ENCODE measurements at places on chromosomes 3 and 15.

GRCh38 chr15:25091421-25092158, 136.8 kb downstream of the SNRPN start:
- no peak for DNase-seq

DNA sequence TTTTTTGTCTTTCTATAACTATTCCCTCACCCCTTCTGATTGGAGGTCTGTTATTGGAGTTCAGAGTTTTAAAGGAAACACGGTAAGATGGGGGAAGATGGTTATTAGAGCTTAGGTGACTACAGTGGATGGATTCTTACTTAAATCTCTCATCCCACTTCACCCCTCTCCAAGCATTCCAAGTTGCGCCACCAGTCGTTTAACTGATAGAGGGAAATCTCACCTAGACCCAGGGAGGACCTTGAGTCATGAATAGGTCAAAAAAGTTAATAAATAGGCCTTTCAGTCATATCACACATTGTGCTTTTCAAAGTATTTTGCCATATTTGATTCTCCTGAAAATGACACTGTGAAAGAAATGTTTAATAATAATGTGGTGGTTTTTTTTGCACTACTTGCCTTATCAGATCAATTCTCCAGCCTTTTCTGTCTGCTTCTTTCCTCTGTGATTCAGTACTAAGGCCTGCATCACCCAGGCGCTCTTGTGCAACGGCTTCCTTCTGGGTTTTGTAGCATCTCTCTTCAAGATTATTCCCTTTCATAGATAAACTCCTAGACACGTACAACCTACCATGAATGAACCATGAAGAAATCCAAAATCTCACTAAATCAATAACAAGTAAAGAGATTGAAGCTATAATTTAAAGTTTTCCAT, 100.4 kb upstream of the TGFBR2 start:
- no peak for DNase-seq

DNA sequence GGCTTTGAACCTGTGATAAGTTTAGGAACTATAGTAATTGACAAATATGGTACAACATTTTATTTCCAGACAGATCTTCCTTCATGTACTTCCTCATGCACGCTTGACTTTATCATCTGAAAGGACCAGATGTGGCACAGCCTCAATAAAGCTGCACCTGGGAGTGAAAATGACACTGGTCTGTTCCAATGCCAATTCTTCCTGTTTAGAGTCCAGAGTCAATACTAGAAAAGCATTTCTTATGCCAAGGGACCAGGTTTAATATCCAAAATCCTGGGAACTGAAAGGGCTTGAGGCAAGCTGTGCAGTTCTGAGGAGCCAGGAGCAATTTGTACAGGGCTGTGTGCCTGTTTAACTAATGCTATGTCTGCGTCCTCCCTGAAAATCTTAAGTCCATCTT, 15.3 kb downstream of the DPH6 start:
- no peak for DNase-seq

DNA sequence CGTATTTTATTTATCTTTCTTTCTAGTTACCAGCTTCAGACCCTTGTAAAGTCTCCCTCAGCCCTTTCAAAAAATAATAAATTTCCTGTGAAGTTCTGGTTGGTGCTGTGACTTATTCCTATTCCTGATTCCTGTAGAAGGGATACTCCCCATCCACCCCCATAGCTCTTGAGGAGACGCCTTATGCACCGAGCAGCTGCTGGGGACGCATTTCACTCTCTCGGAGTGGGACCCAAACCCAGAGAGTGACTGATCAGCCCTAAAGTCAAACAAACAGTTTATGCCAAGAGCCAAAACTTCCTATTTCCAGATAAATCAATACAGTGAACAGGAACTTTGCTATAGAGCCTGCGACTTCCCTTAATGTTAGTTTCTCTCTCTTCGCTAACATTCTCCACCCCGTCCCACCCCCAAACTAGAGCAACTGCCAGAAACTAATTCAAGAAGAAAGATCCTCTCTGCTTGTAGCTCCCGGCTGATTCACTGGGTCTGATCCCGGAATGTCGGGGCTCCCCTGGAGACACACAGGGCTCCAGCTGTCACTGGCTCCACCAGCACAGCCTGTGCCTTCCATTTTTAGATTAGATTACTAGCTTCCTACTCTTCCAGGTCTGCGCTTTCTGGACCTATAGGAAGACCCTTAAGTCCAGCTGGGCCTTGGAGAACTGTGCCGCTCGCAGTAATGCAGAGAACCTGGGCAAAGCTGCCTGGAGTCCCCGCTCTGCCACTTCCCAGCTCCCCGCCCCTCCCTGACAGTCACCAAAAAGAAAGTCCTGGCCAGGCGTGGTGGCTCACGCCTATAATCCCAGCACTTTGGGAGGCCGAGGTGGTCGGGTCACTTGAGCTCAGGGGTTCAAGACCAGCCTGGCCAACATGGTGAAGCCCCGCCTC, 45.2 kb downstream of the KLHL25 start:
- no peak for DNase-seq

DNA sequence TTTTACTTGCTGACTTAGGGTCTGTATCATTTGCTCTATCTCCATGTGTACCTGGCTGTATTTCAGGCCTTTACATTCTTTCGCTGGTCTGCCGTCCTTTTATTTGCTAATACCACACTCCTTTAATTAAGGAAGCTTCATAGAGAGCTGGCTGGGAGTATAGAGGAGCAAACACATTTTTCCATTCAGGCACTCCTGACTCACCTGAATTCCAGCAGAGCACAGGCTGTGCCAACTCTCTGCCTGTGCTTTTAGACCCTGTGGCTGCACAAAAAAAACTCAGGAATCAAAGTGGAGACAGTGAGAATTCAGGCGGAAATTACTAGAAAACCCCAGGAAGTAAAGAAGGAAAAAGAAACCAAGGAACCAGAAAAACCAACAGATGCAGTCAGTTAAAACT, 29.0 kb upstream of the ATP10A start:
- DNase-seq, result no peak

- no peak for DNase-seq
These were observed 41.4 kb downstream of the SNAPC5 start for GRCh38 chr15:66456211-66456610.

GRCh38 chr3:42012935-42013690, 51.2 kb upstream of the ULK4 start:
- peak; percentile 86 for DNase-seq

DNA sequence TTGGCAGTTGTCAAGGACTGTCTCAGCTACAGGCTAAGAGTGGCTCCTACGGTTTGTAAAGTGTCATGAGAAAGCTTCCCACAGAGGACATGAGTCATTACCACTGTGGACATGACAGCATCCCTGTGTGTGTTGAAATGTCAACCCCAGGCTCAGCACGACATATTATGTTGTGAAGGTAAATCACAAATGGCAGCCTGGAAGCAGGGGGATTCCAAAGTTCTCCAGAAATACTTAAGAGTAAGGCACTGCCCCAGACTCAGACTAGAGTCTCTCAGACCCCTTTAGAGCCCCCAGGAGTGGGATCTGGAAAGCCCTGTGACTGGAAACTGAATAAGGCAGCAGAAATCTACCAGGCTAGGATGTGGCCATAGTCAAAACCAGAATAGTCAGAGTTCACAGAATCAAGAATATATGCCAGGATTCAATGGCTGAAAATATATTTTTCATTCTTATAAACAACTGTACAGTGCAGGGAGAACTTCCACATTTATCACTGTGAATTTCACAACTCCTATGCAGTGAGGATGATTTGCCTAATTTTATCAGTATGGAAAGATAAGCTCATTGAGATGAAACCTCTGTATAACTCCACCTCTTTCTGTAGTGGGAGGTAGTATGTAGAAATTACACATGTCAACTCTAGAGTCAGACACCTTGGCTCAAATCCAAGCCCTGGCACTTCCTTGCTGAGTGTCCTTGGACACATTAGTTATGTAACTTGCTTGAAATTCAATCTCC, 237.1 kb upstream of the CFAP20DC start:
- no peak for DNase-seq

- peak; percentile 48 for DNase-seq
These were observed 63.2 kb downstream of the AKAP13 start for GRCh38 chr15:85443593-85444087.

- no peak for DNase-seq
These were observed 23.1 kb downstream of the LRRC31 start for GRCh38 chr3:169846458-169847193.

- DNase-seq, result no peak
These were observed 144.2 kb downstream of the PDCD6IP start for GRCh38 chr3:33942483-33943150.

GRCh38 chr3:75342425-75342824, 321.7 kb upstream of the FRG2C start:
- DNase-seq, result no peak

- DNase-seq, result no peak
These were observed 21.8 kb upstream of the RBP1 start for GRCh38 chr3:139561255-139561817.

DNA sequence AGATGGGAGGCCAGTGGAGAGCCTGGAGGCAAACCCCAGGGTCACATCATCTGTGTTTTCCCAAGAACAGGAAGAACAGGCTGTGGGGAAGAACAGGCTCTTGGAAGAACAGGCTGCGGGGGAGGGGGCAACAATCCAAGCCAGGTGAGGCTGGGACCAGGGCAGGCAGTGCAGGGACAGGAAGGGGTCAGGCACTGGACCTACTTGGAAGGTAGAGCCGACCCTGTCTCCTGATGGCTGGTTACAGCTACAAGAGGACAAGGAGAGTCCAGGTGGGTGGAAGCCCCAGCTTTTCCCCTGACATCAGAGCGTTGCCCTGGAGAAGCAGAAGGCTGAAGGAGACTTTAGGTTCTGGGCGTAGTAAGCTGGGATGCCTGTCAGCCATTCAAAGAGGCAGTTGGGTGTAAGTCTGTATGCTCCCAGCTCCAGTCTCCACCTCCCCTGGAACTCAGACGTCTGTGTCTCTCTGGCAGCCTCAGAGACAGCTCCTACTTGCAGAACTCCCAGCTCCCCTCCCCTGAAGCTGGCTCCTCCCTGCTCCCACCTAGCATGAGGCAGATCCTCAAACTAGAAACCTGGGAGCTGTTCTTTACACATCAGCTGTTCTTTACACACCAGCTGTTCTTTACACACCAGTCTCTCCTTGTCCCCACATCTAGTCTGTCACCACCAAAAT, 130.9 kb downstream of the DNAJB8 start:
- DNase-seq, result no peak

DNA sequence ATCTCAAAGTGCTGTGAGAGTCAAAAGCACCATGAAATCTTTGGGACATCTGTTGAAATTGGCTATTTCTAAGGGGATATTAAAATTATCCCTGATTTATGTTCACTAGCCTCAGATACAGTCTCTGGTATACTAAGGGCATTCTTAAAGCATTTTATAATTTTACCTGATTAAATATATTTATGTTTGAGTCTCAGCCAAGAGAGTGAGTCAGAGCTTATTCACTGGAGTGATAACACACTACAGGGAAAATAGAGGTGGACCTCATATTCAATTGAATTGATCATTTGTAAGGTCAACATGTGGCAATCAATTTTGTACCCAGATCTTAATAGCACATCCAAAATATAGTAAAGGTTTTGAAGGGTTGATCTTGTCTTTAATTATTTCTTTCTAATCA, 733.6 kb downstream of the EPHA3 start:
- no peak for DNase-seq

GRCh38 chr3:185176750-185177359, 24.0 kb upstream of the C3orf70 start:
- peak; percentile 74 for DNase-seq

DNA sequence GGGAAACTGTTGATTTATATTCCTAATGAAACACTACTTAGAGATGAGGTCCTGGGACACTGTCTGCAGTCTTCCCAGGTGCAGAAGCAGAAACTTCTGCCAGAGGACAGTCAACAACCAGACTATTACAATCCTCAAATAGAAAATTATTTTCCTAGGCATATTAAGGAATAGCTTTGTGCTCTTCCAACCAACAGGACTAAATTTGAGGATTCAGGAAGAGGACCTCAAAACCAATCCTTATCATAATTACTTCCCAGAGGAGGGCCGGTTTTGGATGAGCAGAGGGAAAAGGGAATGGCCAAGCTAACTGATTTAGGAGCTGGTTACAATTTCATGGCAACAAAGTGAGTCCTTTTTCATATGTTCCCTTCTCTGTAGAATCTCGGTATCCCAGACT, 21.0 kb downstream of the ALDH1A2 start:
- no peak for DNase-seq

DNA sequence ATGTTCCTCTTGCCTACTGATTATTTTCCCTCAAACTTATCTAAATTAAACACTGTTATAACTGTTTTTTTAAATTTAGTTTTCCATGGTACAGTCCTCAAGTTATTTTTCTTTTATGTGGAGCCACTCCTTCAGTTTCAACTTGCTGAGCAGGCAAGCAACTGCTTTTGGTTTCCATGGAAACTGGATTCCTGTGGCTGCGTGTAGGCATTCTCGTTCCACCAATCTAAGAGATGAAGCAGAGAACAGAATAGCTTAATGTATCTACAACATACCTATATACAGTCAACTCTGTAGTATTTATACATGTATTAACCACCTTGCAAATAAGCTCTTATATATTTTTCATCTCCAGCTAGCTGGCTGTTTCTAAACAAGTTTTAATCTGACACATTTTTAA, 25.8 kb upstream of the ANXA2 start:
- DNase-seq, result peak; percentile 93

- DNase-seq, result no peak
These were observed 141.5 kb downstream of the CADM2 start for GRCh38 chr3:85100316-85100715.

DNA sequence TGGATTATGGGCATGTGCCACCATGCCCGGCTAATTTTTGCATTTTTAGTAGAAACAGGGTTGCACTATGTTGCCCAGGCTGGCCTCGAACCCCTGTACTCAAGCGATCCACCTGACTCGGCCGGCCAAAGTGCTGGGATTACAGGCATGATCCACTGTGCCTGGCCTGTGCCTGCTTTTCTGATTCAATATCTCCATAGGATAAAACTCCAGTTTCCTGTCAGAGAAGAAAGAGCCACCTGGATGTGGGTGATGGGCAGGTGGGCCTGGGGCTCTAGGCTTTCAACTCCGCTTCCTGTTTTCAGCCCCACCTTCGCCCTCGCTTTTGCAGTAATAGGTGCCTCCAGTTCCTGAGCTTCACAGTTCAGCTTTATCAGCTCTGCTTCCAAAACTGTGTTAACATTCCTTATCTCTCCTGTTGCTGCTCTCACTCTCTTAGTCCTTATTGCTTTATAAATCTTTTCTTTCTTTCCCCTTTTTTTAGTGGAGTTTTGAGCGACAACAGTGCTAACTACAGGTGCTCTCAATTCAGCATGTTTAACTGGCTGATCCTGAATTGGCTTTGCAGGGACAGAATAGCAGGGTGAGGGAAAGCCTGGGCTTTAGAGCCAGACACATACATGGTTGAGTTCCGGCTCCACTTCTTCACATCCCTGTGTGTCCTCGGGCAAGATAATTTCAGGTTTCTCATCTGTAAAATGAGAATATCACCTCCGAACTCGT, 21.1 kb upstream of the PDE8A start:
- DNase-seq, result no peak

DNA sequence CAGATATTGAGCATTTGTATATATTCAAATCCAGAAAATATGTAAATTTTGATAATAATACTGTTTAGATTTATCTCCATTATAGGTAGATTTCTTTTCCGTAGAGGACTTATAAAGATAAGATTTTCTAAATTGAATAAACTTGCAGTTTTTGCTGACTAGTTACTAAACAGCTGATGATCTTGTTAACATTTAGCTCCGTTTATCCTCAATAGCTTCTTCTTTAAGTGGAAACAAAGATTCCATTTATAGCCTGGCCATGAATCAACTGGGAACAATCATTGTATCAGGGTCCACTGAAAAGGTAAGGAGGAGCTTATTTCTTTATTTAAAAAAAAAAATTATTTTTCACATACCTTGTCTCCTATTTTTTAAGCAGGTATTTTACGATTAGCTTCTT, 16.7 kb downstream of the WDR48 start:
- no peak for DNase-seq

Data from MM.1S (cell line).